ENCODE measurements at places on chromosomes 6 and 20. TPM values are rescaled to one million over a fixed set of nuclear protein-coding genes. Genes with fewer than 3 reads are reported as not detected.

Gene EYA2
- not detected for total RNA-seq

Gene TBXT
- not detected for total RNA-seq

Gene KCNK15
- total RNA-seq = 0.20 TPM

Gene AKAP12
- total RNA-seq = 9.2 TPM

Gene SLC17A2
- not detected for total RNA-seq

Gene FAM209A
- not detected for total RNA-seq

Gene PGM3
- total RNA-seq = 33.8 TPM

Gene CST4
- 0.78 TPM for total RNA-seq

Gene PDE10A
- total RNA-seq = not detected

Gene SEL1L2
- total RNA-seq = not detected

Gene LYRM4
- total RNA-seq = 37.0 TPM

Gene MEP1A
- not detected for total RNA-seq

Gene KHDRBS2
- not detected for total RNA-seq

Gene OOEP
- total RNA-seq = 12.2 TPM

Gene EDN1
- 3.3 TPM for total RNA-seq

Gene CHD6
- total RNA-seq = 51.1 TPM

Gene GPR63
- total RNA-seq = 1.9 TPM

Gene DCDC2
- 4.2 TPM for total RNA-seq

Gene PLA2G7
- 0.68 TPM for total RNA-seq

Gene GFOD1
- total RNA-seq = 0.68 TPM

Gene SPAG4
- total RNA-seq = 14.1 TPM

Gene TREM1
- total RNA-seq = not detected

Gene MTRF1L
- total RNA-seq = 8.0 TPM

Gene EDN3
- not detected for total RNA-seq

Gene SASH1
- 35.5 TPM for total RNA-seq

Gene PERP
- total RNA-seq = 93.0 TPM

Gene SLC17A1
- not detected for total RNA-seq

Gene ABHD16B
- total RNA-seq = not detected

Gene CFAP61
- total RNA-seq = 1.7 TPM

Gene MYB
- 0.95 TPM for total RNA-seq

Gene HINT3
- total RNA-seq = 14.4 TPM

Gene OTOR
- not detected for total RNA-seq

Gene ARMC2
- total RNA-seq = 7.9 TPM

Gene MYCT1
- not detected for total RNA-seq

Gene WFDC12
- total RNA-seq = not detected

Gene ABRACL
- total RNA-seq = 33.7 TPM

Gene ARG1
- total RNA-seq = not detected

Gene PPP1R16B
- not detected for total RNA-seq

Gene LPIN3
- 15.4 TPM for total RNA-seq

Gene OLIG3
- not detected for total RNA-seq

Gene TOX2
- 30.1 TPM for total RNA-seq

Gene LGSN
- total RNA-seq = not detected

Gene KCNB1
- total RNA-seq = not detected

Gene CFB
- 22.6 TPM for total RNA-seq

Gene PRDM13
- total RNA-seq = not detected

Gene RARS2
- total RNA-seq = 22.6 TPM
